Muscle of back (tissue), 13 donors: ENCODE measurements at places on chromosomes 7 and 10.

DNA sequence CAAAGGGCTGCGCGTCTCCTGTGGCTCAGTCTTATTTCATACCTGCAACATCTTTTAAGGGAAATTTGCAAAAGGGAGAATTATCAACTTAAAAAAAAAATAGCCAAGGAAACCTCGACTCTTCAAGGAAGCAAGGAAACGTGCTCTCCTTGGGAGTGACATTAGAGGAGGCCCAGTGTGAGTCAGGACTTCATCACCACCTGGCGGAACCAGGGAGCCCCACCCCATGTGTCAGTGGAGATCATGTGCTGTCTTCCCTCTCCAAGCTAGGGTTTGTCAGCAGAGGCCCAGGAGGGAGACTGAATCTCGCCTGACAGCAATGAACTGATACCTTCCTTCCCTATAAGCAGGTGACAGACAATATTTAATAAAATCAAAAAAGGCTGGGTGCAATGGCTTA is 28.9 kb downstream of the POR start:
- DNase-seq = no peak

DNA sequence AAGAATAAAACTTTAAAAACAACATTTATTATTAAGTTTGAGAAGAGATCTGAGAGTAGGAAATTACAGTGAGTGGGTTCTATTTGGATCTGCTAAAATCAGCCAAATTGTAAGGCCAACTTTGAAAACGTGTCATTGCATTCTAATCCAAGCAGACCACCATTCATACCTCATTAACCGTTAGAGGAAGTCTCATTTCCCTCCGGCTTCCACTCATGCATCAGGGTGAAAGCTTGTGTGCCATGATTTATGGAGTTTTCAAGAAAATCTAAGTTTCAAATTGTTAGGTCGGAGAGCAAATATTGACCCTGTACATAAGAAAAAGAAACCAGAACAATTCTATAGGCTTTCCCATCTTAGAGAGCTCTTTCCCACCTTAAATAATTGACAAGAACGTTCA is 166.6 kb upstream of the NRG3 start:
- DNase-seq = no peak

- DNase-seq = no peak
Observed at GRCh38 chr7:111866787-111867186, 304.5 kb upstream of the IMMP2L start.

DNA sequence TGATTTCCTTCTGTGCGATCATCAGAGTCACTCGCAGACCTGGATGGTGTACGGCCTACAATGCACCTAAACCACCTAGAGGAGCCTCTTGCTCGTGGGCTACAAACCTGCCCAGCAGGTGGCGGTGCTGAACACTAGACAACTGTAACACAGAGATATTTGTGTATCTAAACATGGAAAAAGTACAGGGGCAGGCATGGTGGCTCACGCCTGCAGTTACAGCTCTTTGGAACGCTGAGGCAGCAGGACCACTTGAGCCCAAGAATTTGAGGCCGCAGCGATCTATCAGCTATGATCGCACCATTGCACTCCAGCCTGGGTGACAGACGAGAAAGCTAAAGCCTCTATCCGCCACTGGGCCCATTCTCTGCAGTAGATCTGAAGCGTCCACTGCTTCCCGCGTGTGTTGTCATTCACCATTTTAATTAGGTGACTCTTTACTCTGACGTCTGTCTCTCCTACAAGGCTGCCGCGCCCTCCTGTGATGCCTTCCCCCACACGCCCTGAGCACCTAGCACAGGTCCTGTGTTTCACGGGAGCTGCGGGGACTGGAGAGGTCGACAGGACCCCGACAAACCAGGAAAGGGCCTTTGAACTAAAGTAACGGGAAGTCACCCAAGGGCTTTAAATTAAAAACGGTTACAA is 774 bp downstream of the TUBGCP2 start:
- DNase-seq = no peak

DNA sequence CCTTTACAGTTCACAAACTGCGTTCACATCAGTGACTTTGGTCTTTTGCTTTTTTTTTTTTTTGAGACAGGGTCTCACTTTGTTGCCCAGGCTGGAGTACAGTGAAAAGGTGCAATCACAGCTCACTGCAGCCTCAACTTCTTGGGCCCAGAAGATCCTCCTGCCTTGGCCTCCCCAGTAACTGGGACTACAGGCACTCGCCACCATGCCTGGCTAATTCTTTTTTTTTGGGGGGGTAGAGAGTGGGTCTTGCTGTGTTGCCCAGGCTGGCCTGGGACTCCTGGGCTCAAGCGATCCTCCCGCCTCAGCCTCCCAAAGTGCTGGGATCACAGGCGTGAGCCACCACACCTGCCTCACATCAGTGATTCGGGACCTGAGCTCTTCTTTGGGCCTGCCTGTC is 35.7 kb upstream of the UNCX start:
- no peak for DNase-seq

GRCh38 chr7:51255536-51256208 is 60.9 kb downstream of the COBL start:
- peak; percentile 48 for DNase-seq

DNA sequence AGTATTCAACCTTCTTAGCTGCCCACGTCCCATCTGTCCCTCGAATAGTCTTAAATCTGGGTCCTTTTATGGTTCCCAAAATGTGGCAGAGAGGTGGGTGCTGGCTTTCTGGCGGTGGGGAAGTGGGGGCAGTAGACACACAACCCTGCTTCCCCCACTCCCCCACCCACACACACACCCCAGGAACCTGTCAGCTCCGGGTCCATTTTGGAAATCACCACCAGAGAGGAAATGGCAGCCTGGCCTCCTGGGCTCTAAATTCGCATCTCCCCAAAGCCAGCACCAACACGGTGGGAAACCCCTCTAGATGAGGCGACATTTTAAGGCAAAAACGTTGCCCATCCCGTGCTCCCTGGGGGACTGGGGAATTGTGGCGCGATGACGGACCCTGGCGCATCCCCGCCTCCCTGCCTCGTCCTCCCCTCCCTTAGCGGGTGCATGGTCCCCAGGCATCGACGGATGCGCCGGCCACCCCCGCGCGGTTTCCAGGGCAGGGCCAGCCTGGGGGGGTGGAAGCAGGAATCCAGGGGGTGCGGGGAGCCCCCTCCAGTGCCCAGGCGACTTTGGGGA is 702 bp downstream of the TMEM130 start:
- DNase-seq = no peak

DNA sequence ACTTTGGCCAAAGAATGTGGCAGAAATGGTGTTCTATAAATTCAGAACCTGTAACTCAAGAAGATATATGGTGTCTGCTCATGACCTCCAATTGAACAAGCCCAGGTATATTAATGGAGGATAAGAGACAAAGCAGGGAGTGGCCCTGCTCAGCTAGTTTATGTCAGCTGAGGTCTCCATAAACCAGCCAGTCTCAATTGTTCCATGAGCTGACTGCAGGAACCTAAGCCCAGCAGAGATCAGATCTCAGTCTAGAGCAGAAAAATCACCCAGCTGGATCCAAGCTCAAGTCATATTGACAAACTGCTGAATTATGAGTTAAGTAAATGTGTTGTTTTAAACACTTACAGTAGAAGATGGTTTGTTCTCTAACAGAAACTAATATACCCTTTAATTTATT is 105.5 kb upstream of the SGCE start:
- no peak for DNase-seq

DNA sequence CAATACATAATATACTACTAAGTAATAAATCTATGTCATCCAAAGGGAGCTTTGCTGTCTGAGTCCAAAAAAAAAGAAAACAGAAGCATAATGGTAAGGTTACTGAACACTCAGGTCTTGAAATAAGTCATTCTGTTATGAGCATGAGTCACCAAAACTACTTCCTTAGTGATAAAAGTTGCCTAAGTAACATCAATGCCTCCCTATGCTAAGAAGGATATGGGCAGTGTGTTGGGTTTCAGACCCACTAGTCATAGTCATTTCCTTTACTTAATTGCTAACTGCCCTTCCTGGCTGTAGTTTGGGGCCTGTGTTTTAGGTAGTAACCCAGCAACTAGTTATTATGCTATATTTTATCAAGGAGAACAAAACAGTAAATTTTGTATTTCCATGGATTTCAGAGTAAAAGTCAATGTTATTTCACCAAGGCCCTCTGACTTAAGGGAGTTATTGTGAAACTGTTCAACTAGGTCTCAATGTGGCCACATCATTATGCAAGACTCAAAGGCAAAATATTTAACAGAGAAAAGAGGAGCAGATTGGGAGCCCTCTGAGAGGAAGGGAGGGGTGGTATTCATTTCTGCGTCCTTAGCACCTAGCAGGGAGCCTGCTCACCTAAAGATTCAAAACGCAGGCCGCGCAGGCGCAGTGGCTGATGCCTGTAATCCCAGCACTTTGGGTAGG is 11.7 kb upstream of the VIM start:
- DNase-seq = no peak

DNA sequence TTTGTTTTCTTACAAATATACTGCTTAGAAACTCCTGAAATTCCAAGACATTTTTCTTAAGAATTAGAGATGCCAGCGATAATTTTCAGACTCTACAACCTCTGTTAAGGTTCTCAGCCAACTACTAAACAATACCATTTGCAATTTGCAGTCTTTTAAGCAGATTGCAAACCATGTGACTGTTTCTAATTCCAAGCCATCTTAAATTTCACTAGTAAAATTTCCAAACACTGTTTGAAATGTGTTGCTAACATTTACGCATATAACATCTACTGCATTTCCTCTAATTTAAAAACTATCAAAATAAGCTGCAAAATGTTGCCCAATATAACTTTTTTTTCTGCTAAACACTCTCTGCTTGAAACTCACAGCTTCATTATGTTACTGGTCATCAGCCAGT is 56.0 kb upstream of the MACROH2A2 start:
- no peak for DNase-seq

GRCh38 chr7:77979219-77979618 is 180.6 kb downstream of the PHTF2 start:
- no peak for DNase-seq

- no peak for DNase-seq
Observed at GRCh38 chr7:18565337-18565736, 69.8 kb downstream of the HDAC9 start.

DNA sequence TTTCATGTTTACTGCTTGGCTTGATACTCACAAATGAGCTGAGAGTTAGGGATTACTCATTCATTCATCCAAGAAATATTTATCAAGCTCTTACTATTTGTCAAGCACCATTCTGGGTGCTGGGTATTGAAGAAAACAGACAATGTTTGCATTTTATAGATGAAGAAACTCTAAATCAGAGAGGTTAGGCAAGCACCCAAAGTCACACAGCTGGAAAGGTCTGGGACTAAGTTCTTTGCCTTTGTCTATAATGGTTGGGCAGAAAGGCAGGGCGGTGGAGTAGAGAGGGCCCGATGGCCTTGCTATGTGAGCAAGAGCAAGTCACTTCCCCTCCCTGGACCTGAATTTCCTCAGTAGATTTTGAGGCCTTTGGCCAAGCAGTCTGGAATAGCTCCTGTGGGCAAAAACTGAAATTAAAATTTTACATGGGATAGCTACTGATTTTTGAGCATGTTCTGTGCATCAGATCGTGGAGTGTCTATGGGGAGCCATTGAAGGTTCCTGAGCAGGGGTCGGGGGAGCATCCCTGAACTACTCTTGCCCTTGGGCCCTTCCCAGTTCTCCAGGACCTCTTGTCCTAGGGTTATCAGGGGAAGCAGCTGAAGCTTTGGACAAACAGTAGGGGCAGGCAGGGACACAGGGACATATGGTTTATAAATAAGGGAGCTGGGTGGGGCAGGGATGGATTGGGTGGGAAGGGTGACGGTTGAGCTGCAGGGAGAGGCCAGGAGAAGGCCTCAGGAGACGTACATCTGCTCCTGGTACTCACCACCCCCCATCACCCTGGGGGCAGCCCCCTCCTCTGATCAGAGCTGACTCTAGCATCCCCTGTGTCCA is 23.3 kb downstream of the AQP1 start:
- no peak for DNase-seq

DNA sequence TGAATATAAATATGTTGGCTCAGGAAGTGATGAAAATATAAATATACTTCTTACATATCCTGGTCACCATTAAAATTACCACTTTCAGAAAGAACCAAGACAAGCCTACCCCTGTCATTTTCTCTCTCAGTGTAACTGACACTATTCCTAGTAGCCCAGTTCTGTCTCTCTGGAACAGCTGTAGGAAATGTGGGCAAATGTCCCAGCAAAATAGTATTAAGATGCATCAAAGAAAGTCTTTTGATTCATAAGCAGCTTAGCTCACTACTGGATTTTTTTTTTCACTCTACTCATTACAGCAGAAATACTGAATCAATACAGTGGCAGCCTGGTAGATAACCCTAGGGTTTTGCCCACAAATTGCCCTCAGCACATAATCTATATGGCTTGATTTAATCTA is 290.9 kb downstream of the DNAJB9 start:
- peak; percentile 65 for DNase-seq

DNA sequence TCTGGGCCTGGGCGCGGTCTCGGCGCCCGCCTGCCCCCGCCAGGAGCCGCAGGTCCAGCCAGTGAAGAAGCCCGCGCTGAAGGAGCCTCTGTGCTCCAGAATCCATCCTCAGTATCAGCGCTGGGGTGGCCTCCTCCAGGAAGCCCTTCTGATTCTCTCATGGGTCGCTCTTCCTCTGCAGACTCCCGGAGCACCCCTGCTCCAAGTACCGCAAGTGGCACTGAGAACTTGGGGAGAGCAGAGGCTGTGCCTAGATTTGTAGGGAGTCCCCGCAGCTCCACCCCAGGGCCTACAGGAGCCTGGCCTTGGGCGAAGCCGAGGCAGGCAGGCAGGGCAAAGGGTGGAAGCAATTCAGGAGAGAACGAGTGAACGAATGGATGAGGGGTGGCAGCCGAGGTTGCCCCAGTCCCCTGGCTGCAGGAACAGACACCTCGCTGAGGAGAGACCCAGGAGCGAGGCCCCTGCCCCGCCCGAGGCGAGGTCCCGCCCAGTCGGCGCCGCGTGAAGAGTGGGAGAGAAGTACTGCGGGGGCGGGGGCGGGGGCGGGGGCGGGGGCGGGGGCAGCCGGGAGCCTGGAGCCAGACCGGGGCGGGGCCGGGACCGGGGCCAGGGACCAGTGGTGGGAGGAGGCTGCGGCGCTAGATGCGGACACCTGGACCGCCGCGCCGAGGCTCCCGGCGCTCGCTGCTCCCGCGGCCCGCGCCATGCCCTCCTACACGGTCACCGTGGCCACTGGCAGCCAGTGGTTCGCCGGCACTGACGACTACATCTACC is at the start of gene ALOX5:
Gene ALOX5 (plus strand): TSS at position 641 of the 774 bp plus-strand sequence. CDS start 64 bp downstream, at position 705.
- DNase-seq = no peak

GRCh38 chr7:81051811-81052413 is 133.1 kb upstream of the SEMA3C start:
- no peak for DNase-seq

- no peak for DNase-seq
Observed at GRCh38 chr10:46546591-46547540, 9.6 kb downstream of the GPRIN2 start.

- no peak for DNase-seq
Observed at GRCh38 chr10:119735451-119735850, 9.6 kb downstream of the INPP5F start.

DNA sequence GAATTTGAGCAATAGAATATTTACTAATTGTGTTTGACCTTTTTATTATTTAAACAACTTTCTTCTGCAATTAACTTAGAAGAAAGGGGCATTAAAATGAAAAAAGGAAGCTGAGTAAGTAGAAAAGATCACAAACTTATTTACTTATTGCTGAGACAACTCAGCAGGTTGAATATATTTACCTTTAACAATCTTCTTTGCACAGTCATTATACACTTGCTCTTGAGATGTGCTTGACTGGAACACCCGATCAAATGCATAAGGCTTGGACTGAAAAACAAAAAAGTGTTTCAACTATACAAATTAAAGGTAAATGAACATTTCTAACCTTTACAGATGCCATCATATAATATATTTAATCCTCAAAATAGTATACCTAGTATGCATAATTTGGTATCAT is 7.9 kb downstream of the KIF5B start:
- no peak for DNase-seq
